ENCODE measurements at places on chromosomes 11 and 22.

- DNase-seq: no peak
These were observed 7.8 kb downstream of the MS4A12 start for GRCh38 chr11:60500276-60500910.

DNA sequence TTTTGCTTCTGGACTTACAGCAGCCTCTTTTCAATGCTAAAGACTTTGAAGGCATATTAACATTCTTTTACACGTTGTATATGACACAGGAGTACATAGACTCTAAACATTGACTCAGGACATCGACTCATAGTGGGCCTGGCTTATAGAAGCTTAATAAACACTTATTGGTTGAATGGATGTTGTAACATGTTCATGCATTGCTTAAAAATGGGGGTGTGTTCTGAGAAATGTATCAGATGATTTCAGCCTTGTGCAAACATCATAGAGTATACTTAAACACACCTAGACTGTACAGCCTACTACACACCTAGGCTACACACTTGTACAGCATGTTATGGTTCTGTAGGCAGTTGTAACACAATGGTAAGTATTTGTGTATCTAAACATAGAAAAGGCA is 17.9 kb downstream of the TTC17 start:
- no peak for DNase-seq

- no peak for DNase-seq
These were observed 49.2 kb downstream of the KREMEN1 start for GRCh38 chr22:29122041-29122440.

DNA sequence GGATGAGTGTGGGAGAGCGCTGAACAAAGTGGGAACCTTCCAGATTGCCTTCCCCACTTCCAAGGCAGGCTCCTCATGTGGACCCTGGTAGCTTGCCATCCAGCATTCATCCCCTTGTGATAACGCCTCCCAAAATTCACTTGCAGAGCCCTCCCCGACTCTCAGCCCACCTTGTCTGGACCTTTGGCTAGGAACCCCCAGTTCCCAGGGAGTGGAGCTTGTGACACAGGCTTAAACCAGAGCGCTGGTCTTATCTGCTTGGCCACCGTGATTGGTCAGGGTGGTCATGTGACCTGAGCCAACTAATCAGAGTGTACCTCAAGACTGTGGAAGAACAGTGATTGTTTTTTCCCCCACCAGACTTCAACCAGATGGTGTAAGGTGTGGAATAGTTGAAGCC is 9.6 kb upstream of the SLC35C1 start:
- DNase-seq: no peak

All from GM18507 (cell line).